ENCODE measurements at places on chromosomes 1 and 21.

GRCh38 chr1:52032785-52033131 is 852 bp downstream of the KTI12 start:
- DNase-seq = no peak

GRCh38 chr1:43300378-43301094 is at the start of gene TIE1:
Gene TIE1, plus strand, starts transcription at chr1:43300982. Its CDS starts 90 bp downstream, at chr1:43301072.
- no peak for DNase-seq

- DNase-seq = no peak
These were observed 569.1 kb downstream of the NPHP4 start for GRCh38 chr1:5423109-5423508.

DNA sequence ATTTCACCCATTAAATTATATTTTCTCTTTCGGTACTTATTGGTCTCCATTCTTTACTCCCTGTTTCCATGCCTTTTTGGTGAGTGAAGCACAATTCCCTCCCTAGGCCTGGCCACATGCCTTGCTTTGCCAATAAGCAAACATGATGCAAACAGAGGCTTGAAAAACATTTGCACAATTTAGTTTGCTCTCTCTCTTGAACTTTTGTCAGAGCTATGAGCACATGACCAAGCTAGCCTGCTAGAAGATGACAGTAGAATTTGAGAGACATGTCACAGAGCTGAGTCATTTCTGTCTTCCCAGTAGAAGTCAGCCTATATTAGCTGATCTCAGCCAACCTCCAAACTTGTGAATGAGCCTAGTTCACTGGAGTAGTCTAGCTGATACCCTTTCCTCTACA is 24.6 kb downstream of the ANGPTL3 start:
- peak; percentile 78 for DNase-seq

GRCh38 chr1:204045430-204045829 is 27.5 kb upstream of the SOX13 start:
- no peak for DNase-seq

DNA sequence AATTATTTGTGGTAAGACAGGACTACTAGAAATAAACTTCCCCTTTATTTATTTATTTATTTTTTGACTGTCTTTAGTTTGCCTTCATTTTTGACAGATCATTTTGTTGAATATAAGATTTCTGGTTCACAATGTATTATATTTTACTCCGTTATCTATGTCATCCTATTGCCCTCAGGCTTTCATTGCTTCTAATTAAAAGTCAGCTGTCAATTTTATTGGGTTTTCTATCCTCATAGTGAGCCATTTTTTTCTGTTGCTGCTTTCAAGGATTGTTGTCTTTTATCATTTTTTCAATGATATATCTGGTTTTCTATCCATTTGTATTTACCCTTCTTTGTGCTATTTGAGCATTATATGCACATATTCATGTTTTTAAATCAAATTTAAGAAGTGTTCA is 866.2 kb downstream of the LRRIQ3 start:
- no peak for DNase-seq

DNA sequence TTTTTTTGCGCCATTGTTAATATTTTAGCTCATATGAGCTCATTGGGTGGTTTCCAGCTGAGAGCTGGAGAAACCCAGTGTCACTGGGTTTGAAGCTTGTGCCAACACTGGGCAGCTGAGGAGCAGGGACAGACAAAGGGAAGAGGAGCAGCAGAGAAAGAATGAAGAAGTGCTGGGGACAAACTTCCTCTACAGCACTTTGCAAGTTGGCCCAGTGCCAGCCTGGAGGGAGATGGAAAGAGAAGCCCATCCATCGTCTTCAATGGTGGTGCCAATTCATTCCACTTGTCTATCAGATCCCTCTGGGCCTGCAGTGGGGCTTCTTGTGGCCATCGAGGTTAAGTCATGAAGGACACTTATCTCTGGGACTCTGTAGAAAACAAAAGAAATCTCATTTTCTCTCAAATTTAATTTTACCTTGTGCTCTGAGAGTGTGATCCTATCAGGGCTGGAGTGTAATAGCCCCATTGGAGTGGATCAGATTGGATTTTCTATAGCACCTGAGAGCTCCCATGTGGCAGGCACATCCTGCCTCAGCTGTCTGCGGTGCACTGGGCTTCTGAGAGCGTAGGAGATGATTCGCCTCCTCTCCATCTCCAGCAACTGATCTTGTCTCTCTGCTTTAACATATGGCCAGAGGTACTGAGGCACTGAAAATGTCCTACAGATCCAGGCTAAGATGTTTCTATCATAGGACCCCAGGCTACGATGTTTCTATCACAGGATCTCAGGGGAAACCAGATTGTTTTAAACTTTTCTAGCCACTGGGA is 114.7 kb downstream of the TNR start:
- no peak for DNase-seq

DNA sequence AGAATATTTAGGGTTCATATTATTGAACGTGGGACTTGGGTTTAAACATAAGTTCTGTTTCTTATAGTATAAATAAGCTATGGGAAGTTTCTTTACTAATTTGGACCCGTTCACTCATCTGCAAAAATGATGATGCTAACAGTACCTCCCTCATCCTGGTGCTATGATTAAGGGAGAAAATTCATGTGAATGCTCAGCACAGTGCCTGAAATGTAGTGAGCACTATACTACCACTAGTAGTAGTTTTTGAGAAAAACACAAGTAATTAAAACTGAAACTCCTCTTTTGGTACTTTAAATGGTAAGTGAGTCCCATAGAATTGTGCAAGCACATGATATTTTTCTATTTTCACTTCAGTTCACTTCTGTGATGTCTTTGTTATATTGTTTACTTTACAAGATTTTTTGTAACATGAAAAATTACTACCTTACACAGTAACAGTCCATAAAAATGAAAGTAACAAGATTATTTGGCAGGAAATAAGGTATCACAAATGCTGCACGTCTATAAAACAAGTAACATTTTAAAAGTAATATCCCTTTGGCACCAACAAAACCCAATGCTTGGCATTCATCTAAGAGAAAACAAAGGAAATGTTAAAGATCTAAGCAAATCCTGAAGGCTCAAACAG is 11.3 kb upstream of the PTPRC start:
- DNase-seq = no peak

- no peak for DNase-seq
These were observed 271.5 kb upstream of the BEND5 start for GRCh38 chr1:49048188-49048587.

DNA sequence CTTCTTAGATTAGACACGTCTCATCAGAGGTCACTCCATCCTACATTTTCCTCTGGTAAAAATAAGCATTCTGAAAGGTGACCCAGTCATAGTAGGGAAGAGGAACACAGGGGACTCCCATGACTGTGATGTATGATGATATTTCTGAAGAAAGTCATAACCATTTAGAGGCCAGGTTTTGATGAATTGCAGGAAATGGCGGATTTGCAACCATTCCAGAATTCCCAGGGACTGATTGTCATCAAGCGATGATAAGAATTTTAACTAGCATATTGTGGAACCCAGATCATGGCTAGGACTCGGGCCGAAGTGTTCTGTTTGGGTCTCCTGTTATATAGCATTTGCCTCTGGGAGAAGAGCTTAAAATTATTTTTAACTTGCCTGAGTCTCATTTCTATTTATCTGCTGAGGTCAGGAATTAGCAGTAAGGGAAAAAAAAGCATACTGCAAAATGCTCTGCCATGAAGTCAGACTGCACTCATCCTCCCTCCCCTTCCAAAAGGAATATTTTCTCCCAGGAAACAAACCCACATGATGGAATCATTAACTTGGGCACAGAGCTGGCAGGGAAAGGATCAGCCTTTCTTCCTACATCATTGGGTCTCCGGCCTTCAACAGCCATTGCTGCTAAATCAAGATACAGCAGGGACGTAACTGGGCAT is 286.7 kb downstream of the HLX start:
- DNase-seq = no peak

GRCh38 chr1:7614576-7615074 is 156.5 kb upstream of the VAMP3 start:
- DNase-seq = no peak

GRCh38 chr1:19903621-19904020 is 19.8 kb downstream of the PLA2G2E start:
- no peak for DNase-seq

GRCh38 chr1:90834886-90835660 is 118.0 kb upstream of the BARHL2 start:
- DNase-seq = no peak

DNA sequence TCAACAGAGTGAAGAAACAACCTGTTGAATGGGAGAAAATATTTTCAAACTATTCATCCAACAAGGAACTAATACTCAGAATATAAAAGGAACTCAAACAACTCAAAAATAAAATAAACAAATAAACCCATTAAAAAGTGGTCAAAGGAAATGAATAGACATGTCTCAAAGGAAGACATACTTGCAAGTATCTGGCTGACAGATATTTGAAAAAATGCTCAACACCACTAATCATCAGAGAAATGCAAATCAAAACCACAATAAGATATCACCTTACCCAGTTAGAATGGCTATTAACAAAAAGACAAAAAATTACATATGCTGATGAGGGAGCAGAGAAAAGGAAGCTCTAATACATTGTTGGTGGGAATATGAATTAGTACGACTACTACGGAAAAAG is 38.2 kb downstream of the TNFSF4 start:
- DNase-seq = no peak

- no peak for DNase-seq
These were observed 1.8 kb downstream of the LAMB3 start for GRCh38 chr1:209650454-209650853.

DNA sequence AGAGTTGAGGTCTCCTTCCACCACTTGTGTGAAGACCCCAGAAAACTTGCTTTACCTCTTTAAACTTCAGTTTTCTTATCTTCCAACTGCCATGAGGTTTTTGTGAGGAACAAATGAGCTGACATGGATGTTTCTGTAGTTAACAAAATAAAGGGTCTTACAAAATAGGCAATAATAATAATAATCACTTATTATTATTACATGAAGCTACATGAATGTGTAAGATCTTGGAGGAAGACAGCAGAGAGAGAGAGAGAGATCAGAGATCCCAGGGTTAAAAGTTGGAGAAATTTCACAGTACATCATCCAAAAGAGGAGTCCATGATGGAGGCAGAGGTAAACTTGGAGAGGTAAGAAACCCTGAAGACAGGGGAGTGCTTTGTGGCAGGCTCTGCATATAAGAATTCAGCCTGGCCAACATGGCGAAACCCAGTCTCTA is 10.7 kb downstream of the RCC1 start:
- DNase-seq = no peak

- no peak for DNase-seq
These were observed 39.4 kb upstream of the EPS15 start for GRCh38 chr1:51558375-51558924.

DNA sequence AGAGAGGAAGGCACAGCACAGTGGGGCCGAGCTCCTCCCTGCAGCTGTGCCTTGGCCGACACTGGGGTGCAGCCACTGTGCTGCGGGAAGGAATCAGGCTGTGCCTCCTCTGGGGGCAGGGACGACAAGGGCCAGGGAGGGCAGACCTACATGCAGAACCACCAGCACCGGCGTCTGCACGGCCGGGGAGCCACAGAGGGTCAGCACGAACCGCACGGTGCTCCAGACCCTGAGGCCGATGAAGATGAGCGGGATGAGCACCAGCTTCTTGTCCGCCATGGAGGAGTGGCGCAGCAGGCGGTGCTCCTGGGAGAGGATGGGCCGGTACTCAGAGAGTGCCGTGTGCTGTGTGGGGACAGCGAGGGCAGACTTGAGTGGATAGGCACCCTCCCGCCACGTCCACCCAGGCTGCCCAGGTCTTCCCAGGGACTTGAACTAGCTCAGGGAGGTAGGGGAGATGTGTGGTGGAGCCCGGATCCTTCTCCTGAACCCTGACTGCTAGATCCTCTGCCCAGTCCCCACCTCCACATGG is 23.5 kb downstream of the GPR157 start:
- DNase-seq = no peak

DNA sequence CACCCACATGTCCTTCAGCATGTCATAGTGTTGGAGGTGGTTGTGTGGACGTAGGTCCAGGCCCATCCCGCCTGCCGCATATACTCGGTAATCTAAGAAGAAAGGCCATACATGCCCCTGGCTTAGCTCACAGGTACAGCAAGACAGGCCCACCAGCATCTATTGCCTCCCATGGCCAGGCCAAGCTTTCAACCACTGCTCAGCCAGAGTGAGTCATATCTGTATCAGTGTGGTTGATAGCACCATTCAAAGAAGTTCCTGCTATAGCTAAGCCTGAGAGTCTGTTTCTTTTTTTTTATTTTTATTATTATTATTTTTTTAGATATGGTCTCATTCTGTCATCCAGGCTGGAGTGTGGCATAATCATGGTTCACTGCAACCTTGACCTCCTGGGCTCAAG is 17.0 kb downstream of the KLHDC8A start:
- DNase-seq = no peak

GRCh38 chr1:206560007-206560716 is 52.1 kb downstream of the EIF2D start:
- no peak for DNase-seq

GRCh38 chr1:83791821-83792437 is 207.0 kb downstream of the TTLL7 start:
- DNase-seq = no peak

- DNase-seq = no peak
These were observed 51.1 kb downstream of the GLIS1 start for GRCh38 chr1:53687901-53688300.

DNA sequence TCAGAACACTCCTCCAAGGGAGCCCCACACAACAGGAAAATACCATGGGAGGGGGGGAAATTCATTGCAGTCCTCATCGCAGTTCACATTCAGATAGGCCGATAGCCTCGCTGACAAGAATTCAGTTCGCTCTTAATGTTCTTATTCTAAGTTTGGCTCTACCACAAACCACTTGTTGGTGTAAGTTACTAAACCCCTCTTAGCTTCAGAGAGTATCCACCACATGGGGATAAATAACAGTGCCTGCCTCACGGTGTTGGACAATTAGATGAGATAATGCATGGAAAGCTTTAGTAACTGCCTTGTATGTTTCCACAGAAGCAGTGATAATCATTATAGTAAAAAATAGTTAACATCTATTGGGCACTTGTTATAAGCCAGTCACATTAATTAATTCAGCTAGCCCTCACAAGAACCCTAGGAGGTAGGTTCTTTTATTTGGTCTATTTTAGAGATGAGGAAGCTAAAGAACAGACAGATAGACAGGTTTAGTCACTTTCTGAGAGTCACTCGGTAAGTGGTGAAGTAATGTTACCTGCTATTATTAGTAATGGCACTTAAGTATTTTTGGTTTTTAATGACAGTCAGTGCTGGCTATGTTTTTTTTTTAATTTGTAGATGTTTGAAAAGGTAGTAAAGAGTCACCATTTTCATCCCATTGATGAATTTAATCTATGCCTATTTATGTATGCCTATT is 10.1 kb downstream of the VAV3 start:
- DNase-seq = no peak

DNA sequence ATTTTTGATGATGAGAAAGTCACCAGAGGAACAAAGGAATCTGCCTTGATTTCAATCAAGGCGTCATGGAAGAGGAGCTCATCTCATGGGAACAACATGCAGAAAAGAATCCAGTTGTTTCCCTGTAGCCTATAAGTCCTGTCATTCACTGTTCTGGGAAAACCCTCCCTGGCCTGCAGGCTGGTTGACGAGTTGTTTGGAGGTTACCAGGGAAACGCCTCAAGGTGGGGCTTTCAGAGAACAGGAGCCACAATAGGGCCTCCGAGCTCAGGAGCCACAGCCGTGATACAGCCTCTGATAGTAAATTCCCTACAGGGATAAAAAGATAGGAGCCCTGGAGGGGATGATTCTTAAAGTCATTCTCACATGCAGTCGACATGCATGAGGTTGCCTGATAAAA is 135.2 kb downstream of the PSMG1 start:
- DNase-seq = no peak

Data from T47D (cell line).